ENCODE measurements at places on chromosomes 7 and 10. TPM values are rescaled to one million over a fixed set of nuclear protein-coding genes. Genes with fewer than 3 reads are reported as not detected.

DNA sequence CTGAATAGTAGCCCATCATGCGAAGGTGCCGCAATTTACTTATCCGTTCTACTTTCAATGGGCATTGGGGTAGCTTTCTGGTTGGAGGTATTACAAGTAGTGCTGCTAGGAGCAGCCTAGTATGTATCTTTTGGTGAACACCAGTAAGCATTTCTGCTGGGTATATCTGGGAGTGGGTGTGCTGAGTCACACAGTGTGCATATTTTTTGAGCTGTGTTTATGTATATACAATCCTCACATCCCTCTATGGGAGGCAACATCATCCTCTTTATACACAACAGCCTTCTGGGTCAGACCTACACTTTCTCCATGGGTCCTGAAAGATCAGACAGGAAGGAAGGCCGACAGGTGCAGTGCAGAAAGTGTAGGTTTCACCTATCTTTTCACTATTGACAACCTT, 36.3 kb downstream of the PYROXD2 start:
- no peak for DNase-seq

DNA sequence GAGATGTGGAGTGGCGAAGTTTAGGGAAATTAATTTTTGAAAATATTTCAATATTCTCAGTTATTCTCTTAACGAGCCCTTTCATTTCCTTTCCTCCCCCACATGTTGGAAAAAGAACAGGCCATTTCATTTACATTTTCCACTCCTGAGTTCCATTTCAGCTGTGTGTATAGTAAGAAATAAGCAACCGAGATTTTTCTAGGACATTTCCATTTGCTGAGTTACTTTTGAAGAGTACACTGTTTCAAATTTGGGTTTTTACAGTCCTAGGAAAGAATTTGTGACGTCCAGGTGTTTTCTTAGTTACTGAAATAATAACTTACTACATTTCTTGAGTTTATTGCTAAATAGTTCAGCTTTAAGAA, 1.2 kb downstream of the SEPTIN7 start:
- DNase-seq = no peak

DNA sequence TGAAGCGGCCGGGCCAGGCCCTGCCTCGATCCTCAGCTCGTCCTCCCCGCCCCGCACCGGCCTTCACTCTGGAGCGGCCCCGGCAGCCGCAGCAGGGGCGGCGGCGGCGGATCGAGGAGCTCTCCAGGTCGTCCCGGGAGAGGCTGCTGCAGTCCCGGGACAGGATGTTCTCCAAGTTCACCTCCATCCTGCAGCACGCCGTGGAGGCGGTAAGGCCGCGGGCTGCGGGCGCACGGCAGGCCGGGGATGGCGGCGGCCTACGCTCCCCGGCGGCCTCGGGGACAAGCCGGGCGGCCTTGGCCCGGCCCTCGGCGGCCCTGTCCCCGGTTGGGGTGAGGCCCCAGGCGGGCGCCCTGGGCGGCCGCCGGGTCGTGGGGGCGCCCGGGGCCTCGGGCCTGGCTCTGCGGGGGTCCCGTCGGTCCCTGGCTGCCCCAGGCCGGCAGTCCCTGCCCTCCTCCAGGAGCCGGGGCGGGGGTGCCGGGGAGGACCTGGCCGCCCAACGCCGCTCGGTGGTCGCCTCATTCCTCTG, 399 bp downstream of the FHIP2A start:
- no peak for DNase-seq

Gene MRLN
- polyA plus RNA-seq = not detected

Gene CUZD1
- 0.64 TPM for polyA plus RNA-seq

Data from BJ (cell line).